ENCODE measurements at places on chromosomes 3 and 15.

DNA sequence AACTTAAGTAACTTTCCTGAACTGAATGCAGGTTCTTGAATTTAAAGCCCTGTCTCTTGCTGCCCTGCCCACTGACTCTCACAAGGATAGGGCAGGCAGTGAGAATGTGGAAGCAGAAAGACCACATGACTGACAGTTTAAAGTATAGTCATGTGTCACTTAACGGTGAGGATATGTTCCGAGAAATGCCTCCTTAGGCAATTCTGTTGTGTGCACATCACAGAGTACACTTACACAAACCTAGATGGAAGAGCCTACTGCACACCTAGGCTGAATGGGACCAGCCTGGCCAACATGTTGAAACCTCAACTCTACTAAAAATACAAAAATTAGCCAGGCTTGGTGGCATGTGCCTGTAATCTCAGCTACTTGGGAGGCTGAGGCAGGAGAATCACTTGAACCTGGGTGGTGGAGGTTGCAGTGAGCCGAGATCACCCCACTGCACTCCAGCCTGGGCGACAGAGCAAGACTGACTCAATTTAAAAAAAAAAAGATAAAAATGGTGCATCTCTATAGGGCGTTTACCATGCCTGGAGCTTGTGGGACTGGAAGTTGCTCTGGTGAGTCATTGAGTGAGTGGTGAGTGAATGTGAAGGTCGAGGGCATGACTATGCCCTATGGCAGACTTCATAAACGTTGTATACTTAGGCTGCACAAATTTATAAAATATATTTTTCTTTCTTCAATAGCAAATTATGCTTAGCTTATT lies 18.9 kb upstream of the COPG1 start:
- no peak for DNase-seq

DNA sequence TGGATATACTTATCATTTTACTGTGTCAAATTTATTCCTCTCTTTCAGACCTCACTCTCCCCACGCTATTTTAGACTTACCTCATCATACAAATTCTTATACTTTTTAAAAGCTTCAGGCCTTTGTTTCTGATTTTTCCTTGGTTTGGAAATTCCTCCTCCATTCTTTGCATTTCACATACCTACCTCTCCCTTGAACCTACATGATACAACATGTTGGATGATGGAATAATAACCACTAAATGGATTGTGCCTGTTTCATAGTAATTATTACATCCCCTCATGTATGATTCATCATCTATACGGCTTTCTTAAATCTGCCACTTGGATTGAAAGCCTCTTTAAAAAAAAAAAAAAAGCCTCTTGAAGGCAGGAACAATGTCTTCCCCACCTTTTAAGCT lies 24.6 kb downstream of the TRIP4 start:
- DNase-seq = no peak

GRCh38 chr3:146575636-146576035 lies 29.5 kb downstream of the PLSCR5 start:
- DNase-seq = no peak

DNA sequence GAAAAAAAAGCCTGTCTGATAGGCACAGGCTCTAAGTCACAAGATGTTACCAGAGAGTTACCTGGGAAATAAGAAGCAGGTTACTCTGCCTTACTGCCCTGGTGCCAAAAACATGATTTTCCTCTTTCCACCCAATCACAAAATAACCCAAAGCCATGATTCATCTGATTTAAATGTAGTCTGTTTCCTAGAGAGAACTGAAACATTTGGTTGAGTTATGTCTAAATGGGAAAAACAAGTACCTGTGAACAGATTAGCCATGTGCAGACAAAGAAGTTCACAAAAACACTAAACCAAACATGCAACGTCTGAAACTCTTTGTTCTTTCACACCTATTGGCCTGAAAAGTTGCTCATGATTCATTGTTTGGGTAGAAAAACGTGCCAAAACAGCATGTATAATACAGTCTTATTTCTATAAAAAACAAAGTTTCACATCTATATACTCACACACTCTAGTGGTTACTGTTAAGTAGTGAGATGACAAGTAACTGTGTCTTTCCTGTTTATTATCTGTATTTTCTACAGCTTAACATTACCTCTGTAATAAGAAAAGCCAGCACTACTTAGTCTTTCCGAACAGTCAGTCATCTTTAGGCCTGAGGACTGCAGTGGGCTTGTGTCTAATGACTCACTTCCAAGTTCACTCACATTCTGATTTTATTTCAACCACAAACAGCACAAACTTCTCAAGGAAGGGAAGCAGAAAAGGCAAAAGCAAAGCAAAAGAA lies 30.2 kb downstream of the FAM174B start:
- no peak for DNase-seq

- DNase-seq = no peak
Observed at GRCh38 chr3:54599716-54600115, 328.1 kb downstream of the LRTM1 start.

- no peak for DNase-seq
Observed at GRCh38 chr15:31476866-31477265, 150.2 kb downstream of the KLF13 start.

GRCh38 chr3:20837676-20838302 lies 651.8 kb upstream of the SGO1 start:
- DNase-seq = no peak

DNA sequence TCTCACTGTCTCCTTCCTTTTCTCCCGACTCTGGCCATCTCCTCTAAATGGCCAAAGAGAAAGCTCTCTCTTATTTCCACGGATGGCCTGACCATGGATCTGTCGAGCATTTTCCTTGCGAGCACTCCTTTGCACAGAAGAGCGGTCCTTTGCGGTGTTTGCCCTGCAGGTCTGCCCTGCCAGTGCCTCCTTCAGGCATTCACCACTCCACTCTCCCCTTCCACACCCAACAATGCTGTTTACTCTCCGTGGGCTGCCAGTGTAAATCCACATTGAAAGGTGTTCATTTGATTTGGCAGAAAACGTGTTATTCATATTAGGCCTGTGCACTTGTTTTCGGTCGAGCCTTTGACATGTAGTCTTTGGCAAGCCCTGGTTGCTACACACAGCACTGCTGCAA lies 49.6 kb downstream of the CACNA2D3 start:
- DNase-seq = no peak

DNA sequence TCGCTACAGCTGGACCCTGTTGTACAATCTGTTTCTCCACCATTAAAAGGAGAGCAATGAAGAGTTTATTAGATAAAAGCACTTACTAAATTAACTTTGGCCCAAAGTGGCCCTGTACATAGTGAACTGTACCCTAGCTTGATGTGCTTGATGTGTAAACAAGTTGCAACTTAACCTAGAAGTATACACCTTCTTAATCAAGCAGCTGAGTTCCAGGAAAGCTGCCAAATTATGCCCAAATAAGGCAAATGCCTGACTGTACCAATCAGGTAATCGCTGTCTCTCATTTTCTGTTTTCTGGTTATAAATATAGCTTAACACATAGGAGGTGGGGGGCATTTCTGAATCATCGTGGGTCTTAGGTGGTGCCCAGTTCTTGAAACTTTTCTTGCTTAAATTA lies 704.8 kb upstream of the CBLB start:
- no peak for DNase-seq

DNA sequence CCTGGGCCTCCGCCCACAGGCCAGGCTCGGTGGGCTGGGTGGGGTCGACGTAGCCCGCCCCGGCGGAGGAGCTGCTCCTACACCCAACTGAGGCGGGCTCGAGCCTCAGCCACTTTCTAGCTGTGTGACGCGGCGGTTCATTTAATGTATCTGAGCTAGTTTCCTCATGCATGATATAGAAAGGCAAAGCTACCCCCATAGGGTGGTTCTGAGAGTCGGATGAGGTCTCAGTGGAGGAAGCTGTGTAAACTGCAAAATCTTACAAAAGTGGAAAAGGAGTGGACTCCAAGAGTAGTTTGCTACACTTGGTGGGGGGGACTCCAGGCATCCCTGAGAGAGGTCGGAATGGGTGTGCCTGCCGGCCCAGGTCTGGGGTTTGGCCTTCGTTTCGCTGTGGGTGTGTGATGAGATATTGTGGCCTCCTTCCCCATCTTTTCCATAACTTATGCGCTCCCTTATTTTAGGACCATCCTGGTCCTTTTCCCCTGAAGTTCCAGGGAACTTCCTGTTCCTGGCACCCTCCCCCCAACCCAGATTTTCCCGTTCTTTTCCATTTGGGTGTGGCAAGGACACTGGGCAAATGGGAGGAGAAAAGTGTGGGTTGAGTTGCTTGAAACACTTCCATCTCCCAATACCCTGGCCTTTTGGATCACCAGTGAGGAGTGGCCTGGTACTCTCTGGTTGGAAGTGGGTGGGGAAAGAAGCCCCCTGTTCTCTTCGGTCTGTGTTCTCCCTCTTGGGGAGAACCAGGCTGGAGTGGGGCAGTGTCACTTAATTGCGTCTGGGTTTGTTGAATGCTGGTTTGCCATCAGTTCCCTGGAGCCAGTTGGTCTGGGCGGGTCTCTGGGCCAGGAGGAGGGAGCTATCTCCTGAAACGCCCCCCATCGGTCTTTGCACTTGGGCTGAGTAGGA lies 1.1 kb downstream of the PDIA5 start:
- no peak for DNase-seq
